ENCODE measurements at places on chromosomes 2 and 18.

- peak; percentile 5 for DNase-seq
Observed at GRCh38 chr2:166106431-166107015, 21.3 kb downstream of the SCN1A start.

GRCh38 chr2:75022516-75022915 is 64.1 kb downstream of the POLE4 start:
- DNase-seq, result no peak

DNA sequence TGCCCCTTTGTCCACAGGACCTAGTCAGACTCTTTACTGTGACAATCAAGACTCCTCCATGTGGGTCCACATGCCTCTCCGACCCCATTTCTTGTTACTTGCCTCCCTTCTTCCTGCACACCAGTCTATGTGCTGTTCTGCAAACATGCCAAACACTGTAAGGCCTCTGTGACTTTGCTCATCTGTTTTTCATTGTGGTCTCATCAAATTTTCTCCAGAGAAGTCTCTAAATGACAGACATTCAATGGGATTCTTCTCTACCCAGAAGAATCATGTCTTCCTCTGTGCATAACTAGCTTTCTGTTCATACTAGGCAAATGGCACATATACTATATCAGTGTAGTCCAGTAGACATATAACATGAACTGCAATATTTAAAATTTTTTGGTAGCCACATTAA is 43.0 kb upstream of the KCNE4 start:
- no peak for DNase-seq

DNA sequence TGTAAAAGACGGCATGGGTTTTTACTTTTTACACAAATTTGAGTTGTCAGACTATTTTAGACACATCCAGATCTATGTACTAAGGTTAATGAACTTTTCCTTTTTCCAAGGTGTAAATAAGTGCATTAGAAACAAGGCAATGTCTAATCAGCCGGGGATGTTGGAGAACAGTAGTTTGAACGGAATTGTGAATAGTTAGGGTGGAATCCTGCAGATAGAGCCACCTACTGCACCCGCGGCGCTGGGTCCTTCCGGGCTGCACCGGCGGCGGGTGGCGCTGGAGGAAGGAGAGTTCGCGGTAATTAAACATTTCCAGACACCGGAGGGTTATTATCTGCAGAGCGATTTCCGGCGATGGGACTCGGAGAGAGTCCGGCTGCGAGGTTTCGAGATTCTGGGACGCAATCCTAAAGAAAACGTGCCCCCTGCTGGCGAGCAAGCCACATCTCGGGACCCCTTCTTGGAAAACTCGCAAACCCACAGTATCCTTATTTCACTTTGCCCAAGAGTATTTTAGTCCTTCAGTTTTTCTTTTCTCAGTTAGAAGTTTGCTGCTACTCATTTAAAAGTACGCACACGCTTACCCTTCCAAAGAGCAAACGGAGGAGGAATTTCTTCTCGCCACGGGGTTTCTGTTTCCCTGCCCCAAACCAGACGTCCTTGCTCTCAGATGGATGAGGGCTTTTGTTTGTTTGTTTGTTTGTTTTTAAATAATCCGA is 4.5 kb upstream of the OSR1 start:
- DNase-seq, result peak; percentile 93

DNA sequence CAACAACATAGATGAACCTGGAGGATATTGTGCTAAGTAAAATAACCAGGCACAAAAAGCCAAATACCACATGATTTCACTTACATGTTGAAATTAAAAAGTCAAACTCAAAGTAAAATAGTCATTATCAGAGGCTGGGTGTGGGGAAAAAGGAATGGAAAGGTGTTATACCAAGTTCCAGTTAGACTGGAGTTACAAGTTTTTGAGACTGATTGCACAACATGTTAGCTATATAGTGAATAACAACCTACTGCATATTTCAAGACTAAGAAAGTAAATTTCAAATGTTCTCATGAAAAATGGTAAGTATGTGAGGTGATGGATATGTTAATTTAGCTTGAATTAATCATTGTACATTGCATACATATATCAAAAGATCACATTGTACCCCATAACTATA is 116.8 kb upstream of the HNMT start:
- no peak for DNase-seq

DNA sequence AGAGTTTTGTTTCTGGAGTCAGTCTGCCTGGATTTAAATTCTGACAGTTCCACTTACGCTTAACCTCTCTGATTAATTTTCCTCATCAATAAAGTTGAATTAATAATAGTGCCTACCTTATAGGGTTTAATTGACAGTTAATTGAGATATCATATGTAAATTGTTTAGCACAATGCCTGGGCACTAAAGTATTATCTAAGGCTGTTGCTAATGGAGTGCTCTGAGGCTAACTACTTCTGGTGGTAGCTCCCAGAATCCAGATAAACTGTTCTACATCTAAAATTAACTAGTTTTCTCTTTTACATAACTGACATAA is 185.6 kb upstream of the STON1 start:
- DNase-seq, result no peak

DNA sequence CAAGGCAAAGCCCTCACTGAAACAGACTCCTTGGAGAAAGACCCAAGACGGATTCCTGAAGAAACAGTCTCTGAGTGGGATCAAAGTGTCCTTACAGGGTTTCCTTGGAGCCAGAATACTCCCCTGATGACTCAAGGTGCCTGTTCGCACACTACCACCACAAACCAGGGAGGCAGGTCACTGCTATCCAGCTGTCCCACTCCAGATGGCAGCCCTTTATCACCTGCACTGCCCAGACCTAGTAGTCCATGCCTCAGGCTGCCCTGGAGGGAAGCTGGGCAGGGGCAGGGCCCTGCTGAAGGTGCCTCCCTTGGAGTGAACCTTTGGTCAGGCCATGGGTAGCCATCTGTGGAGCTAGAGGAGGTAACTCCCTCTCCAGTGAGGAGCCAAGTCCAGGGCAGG is 34.1 kb downstream of the TRABD2A start:
- no peak for DNase-seq

GRCh38 chr18:76610933-76611749 is 116.1 kb upstream of the ZNF516 start:
- peak; percentile 62 for DNase-seq

GRCh38 chr2:237479747-237480146 is 7.3 kb upstream of the MLPH start:
- DNase-seq, result no peak

DNA sequence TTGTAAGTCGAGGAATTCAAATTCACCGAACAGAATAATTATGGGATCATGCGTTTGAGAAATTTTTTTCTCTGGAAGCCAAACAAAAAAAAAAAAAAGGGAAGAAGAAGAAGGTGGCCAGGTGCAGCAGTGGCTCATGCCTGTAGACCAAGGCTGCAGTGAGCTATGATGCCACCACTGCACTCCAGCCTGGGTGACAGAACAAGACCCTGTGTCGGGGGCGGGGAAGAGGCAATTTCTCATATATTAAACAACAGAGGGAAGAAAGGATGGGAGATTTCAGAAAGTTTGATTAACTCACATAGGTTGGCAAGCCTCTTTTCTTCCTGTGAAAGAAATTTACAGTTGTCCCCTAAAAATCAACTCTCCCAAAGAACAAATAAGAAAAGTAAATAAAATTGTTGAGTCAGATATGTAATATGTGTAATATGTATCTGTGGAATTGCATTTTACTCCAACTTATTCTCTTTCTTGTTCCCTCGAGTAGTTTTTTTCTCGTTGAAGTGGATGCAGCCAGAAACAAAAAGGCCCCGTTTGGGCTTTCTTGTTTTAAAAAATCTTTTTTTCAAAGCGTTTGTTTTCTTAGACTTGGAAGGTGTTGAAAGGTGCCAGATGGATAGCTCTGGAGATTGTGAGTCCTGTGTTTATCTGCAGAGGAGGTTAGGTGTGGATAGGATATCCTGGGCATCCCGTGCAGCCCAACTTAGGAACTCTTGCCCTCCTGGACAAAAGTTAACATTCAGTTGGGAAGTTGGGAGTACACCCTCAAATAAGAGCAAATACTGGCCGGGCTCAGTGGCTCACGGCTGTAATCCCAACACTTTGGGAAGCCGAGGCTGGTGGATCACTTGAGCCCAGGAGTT is 25.4 kb upstream of the FMNL2 start:
- DNase-seq, result peak; percentile 36

DNA sequence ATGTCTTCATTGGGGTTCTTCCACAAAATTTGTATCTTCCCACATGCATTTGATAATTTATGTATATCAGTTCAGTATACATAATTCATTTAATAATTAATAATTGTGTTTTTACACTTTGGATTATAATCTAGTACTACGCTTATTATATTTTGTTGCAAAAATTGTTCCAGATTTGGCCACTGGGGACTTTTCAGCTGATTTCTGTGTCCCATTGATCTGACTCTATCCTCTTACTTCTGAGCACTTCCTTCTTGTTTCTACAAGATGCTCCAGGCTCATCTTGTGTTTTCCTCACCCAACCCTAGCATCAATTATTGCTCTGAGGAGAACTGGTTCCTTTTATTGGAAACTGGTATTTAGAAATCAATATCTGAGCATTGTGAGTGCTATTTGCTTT is 215.3 kb upstream of the CDH19 start:
- DNase-seq, result no peak

- peak; percentile 45 for DNase-seq
Observed at GRCh38 chr2:48423376-48423775, 106.6 kb upstream of the STON1 start.

DNA sequence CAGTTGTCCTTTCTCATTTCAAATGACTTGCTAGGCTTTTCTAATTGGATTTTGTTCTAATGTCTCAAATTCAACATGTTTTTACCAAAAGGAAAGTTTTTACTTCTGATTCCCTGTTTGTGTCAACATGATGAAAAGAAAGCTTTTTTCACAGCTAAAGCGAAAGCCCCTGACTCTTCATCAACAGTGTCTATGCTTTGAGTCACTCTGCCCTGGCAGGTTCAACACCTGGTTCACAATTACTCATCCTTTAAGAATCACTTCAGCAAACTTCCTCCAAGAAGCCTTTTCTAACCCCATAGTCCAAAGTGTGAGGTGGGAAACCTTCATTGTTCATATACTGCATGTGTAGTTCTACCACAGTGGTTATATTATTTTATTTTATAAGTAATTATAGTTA is 7.6 kb upstream of the DSG2 start:
- no peak for DNase-seq

DNA sequence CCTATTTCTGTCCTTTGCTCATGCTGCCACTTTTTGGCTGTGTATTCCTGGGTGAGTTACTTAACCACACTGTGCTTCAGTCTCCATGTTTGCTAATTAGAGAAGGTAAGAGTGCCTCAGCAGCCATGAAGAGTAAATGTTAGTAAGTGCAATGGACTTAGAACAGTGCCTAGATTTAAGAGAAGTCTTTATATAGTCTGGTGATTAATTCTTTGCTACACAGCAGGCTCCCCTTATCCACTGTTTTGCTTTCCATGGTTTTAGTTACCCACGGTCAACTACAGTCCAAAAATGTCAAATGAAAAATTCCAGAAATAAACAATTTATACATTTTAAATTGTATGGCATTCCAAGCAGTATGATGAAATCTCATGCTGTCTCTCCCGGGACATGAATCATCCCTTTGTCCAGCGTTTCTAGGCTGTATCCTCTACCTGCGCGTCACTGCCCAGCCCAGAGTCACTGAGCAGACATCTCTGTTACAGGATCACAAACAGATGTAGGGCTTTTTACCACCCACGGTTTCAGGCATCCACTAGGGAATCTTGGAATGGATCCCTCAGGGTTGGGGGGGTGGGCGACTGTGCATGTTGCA is 91.0 kb downstream of the CTIF start:
- DNase-seq, result peak; percentile 98

All from muscle of back (tissue), 13 donors.